ENCODE measurements at places on chromosomes 2 and 18.

DNA sequence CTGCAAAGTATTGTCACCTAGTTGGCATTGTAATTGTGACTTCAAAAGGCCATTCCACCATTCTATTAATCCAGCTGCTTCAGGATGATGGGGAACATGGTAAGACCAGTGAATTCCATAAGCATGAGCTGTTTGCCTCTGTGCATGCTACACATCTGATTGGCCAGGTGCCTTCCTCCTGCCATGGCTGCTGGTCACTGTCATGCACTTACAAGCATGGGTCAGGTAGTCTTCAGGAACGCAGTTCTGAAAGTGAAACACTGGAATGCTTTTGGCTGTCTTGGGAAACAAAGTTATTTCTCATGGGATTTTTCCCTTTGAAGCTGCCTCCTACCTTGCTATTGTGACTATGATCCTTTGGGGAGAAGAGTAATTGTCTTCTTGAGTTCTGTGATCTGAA, 267.6 kb downstream of the GBX2 start:
- DNase-seq, result no peak

GRCh38 chr2:157093666-157094065, 163.8 kb upstream of the GALNT5 start:
- DNase-seq, result no peak

GRCh38 chr2:126913881-126914615, 15.4 kb downstream of the TEX51 start:
- no peak for DNase-seq

GRCh38 chr2:212994976-212995375, 156.4 kb downstream of the IKZF2 start:
- no peak for DNase-seq

All from amygdala (tissue), 56 donors.